ENCODE measurements at places on chromosomes 6 and 20.
A peak's percentile ranks its signal among the peaks of the same experiment; 100 is the strongest.

- DNase-seq: no peak
Observed at GRCh38 chr6:41306187-41306854, 19.8 kb upstream of the TREM1 start.

DNA sequence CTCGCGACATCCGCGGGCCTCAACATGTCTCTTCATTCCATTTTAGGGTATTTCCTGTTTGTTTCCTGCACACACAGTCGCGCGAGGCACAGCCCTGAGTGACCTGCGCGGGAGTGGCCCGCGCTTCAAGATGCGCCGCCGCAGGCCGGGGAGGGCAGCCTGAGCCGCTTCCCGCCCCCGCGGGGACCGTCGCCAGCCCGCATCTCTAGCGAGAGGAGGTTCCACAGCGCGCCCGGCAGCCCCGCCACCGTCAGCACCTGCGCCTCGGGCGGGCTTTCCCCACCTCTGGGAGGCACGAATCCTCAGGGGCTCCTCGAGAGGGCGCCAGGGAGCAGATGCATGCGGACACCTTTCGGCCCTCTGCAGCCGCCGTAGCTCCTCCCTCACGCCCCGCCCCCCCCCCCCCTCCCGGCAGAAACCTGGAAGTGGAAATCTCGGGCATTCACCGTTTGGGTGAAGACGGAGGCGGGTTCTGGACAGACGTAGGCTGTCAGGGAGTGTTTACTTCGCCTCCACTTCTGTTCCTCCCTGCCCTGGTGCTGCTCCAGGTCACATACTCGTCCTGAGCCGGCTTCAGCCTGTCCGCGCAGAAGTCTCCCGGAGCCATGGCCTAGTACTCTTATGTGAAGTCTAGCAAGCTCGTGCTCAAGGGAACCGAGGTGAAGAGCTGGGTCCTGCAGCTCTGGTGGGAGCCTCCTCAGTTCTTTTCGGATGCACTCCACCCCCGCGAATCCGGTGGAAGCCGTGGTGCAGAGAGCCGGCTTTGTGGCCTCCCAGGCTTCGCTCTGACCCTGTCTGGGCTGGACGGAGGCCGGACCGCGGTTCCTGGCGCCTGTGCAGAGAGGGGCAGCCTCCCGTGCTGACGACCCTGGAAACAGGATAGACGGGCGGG, 880.5 kb upstream of the DEFB115 start:
- peak; percentile 82 for DNase-seq

DNA sequence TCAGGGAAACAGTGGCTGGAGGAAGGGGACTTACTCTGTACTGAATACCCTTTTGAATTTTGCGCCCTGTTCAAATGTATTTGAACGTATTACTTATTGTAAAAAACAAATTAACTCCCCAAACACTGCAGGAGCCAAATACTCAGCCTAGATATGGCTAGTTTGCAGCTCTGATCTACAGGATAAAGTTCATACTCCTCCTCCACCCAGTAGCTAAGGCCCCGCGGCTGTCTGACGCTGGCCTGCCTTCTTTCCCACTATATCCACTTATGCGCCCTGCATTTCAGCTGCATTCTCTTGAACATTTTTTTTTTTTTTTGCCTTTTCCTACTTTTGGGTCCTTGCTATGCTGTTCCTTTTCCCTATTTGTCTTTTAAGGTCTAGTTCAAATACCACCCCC, 6.5 kb downstream of the GSS start:
- DNase-seq: no peak

- DNase-seq: peak; percentile 52
Observed at GRCh38 chr6:33694401-33694931, 17.0 kb downstream of the UQCC2 start.
